ENCODE measurements at places on chromosomes 6 and 20.

GRCh38 chr6:99614430-99615186, 8.0 kb downstream of the PRDM13 start:
- DNase-seq, result peak; percentile 49

DNA sequence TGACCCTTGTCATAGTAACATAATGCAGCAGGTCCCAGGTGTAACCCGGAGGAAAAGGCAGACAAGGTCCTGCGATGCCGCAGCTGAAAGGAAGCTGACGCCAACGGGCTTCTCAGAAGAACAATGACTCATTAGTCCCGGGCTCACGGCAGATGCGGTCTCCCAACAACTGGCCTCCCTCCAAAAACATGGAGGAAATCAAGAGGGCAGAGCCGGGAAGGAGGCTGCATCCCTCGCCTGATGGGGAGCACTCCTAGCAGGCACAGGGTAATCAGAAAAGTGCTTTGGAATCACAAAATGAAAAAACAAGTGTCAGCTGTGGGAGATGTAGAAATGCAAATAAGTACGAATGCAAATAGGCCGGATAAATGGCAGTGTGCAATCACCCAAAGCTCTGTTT, 165.2 kb upstream of the AGPAT4 start:
- no peak for DNase-seq

- no peak for DNase-seq
These were observed 1045.4 kb upstream of the MAP3K7 start for GRCh38 chr6:91632308-91632707.

DNA sequence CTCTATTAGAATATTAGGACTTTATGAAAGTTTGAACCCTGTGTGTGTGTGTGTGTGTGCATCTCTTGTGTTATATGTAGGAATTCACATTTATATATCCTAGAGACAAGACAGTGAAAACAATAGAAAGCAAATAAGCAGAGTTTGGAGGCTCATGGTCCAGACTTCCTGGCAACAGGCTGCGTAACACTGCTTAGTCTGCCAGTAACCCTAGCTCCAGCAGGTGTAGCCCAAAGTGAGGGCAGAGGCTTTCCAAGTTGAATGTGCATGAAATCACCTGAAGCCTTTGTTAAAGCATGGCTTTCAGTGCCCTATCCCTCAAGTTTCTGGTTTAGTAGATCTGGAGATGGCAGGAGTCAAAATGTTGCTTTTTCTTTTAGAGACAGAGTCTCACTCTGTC, 569.9 kb downstream of the KIF16B start:
- no peak for DNase-seq

DNA sequence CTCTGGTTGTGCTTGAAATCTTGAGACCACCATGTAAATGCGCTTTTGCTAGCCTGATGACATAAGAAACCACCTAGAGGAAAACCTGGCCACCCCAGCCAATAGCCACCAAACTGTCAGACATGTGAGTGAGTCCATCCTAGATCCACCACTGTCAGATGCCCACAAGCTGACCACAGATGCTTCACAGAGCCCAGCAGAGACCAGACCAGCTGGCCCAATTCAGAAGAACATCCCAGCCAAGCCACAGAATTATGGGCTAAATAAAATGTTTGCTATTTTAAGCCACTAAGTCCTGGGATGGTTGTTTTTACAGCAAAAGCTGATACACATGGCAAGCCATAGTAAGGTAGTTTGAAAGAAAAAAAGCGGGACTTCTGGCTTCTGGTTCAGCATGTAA, 425.3 kb downstream of the KIF16B start:
- no peak for DNase-seq

Data from NCI-H1694 (cell line).